ENCODE measurements at places on chromosomes 12 and 14.

- no peak for DNase-seq
These were observed 341.7 kb upstream of the KITLG start for GRCh38 chr12:88921890-88922532.

GRCh38 chr14:21215879-21216251, 53.4 kb downstream of the HNRNPC start:
- DNase-seq, result no peak

DNA sequence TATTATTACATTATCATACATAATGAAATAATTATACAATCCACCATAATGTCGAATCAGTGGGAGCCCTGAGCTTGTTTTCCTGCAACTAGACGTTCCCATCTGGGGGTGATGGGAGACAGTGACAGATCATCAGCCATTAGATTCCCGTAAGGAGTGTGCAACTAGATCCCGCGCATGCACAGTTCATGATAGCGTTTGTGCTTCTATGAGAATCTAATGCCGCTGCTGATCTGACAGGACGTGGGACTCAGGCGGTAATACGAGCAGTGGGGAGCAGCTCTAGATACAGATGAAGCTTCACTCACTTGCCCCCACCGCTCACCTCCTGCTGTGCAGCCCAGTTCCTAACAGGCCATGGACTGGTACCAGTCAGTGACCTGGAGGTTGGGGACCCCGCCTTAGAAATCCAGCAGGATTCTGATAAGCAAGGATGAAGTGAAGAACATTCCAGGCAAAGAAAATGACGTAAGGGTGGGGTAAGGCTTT, 204.6 kb downstream of the ETV6 start:
- DNase-seq, result no peak

GRCh38 chr14:99763527-99764221, 29.5 kb upstream of the EML1 start:
- no peak for DNase-seq

DNA sequence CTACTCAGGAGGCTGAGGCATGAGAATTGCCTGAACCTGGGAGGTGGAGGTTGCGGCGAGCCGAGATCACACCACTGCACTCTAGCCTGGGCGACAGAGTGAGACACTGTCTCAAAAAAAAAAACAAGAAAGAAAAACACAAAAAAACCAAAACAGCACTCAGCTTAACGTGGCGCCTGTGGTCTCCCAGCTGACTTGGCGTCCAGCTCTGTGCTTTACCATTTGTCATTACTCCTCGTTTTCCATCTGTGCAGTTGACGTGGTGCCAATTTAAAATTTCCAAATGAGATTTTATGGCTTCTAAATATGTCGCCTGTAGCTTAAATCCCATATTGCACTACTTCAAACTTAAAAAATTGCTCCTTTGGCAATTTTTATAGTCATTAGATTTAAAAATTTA, 2.0 kb downstream of the MGP start:
- DNase-seq, result no peak

DNA sequence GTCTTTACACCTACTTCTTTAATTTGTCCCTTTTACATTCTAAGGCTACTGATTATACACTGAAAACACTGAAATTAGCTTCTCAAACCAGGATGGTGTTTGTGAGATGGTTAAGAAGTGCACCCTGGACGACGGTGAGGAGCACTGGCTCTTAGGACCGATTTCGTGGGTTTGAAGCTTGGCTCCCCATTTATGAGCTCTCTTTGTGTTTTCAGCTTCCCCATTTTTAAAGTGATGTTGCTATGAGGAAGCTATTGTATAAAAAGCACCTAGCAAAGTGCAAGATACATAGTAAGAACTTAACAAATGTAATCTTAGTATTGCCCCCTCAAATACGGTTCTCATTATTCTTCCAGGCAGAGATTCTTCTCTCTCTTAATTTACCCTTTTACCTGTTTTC, 4.7 kb downstream of the NFYB start:
- DNase-seq, result no peak

DNA sequence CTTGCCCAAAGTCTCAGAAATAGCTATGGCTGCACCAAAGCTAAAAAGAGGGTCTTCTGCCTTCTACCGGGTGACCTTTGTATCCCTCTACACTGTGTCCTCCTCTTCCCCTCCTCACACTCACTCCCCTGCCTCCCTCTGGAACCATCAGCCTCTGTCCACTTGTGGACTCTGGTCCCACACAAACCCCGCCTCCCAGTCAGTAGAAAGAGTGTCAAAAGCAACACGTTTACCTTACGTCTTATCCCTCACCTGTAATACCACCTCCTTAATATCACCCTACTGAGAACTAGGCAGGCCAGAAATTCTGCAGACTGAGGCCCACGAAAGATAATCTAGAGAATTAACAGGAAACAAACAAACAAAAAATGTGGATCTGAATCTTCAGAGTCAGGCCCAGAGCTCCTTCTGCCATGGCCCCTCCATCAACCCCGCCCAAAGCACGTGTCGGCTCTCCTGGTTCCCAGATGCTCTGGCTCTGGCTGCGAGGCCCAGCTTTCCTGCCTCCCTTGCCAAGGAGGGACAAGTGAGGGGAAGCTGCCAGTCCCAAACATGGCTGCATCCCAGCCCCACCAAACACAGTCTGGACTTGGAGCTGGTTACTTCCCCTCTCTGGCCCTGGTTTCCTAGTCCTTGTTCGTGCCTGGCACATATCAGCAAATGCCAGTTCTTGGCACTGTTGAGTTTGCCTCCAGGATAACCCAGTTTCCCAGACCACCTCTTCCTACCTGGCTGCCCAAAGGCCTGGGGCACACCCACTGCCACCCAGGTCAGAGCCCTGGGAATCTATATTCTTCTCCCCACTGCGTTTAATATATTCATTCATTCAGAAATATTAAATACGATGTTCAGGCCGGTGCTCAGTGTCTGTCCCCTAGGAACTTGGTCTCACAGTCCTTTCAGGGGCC, 2.7 kb downstream of the ACTN1 start:
- DNase-seq, result no peak

DNA sequence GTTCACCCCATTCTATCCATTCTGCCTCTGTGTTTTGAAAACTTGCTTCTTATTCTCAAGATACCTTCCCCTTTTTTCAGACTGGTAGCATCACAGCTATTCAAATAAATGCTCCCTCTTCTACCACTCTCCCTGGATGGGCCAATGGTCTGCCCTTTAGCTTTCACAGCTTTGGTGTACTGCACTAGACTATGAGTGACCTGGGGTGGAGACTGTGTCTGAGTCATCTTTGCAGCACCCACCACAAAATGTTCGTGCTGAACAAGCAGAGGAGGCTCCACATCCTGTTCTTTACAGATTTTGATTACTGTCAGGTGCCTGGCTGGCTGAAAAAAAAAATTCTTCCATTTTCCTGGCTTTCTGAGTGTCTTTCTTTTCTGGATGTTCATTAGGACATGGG, 1104.1 kb upstream of the TMEM132C start:
- no peak for DNase-seq

- no peak for DNase-seq
These were observed 43.5 kb downstream of the IGF1 start for GRCh38 chr12:102436867-102437266.

GRCh38 chr12:109347589-109347988, at the start of gene MYO1H:
Gene MYO1H, plus strand, starts transcription at chr12:109347900. Its CDS starts 61 bp downstream, at chr12:109347961.
- no peak for DNase-seq

DNA sequence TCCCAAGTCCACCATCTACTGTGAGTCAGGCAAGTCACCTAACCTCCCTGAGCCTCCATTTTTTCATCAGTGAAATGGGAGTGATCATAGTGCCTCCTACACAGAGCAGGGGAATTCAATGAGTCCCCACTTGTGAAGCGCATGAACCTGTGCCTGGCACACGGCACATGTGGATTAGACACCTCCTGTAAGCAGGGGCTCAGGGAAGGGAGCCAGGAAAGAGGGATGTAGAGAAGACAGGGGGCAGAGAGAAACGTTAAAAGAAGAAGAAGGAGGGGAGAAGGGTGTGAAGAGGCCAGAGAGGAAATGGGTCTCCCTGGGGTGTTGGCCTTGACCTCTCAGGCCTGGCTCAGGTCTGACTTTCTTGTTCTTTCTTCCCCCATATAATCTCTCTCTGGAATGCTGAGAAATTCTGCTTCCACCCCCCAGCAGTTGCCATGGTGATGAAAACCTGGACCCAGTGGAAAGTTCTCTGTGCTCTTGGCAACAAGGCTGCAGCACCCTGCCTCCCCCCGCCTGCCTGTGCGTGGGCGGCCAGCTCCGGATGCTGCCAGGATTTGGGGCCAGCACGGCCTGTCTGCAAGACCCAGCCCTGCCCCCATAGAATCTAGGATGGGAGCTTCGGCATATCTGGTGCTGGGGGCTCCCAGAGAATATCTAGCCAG, 94.5 kb downstream of the CALM1 start:
- peak; percentile 88 for DNase-seq

DNA sequence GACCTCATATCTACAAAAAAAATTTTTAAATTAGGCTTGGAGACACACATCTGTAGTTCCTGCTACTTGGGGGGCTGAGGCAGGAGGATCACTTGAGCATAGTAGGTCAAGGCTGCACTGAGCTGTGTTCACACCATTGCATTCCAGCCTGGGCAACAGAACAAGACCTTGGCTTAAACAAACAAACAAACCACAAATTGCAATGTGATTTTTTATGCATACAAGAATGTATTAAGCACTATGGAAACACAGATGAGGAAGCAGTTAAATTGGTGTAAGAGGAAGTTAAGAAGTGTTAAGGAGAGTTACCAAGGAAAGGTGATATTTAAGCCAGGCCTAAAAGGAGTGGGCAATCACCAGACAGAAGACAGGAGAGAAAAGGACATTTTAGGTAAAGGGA, 83.6 kb upstream of the HECTD1 start:
- no peak for DNase-seq

GRCh38 chr14:55789406-55789805, 209.4 kb downstream of the KTN1 start:
- no peak for DNase-seq

- DNase-seq, result no peak
These were observed 56.9 kb downstream of the ACTN1 start for GRCh38 chr14:68922201-68922621.

DNA sequence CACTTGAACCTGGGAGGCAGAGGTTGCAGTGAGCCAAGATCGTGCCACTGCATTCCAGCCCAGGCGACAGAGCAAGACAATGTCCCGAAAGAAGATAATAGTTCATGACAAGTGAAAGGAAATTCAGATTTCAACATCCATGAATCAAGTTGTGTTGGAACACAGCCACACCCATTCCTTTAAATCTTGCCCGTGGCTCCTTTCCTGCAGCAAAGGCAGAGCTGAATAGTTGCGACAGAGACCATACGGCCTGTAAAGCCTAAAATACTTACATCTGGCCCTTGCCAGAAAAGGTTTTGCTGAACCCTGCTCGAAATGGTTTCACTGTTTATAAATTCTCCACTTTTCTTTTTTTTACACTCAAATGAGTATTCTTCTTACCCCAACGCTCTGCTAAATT, 17.7 kb upstream of the ITPK1 start:
- no peak for DNase-seq

GRCh38 chr12:124411953-124412645, 117.2 kb downstream of the RFLNA start:
- DNase-seq, result no peak

DNA sequence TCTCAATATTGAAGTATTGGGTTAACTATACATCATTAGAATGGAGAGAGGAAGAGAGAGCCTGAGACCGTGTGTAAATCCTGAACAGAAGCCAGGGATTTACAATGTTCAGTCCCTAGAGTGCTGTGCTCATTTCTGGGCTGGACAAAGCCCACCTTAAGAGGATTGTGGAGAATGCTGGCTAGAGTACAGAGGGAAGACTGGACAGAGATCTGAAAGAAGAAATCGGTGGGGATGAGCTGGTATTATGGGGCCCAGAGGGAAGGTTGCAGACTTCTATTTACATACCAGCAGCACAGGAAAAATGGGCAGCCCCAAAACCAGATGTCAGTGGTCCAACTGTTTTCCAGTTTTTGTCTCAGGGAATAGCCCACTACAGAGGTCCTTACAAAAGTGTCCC, 42.3 kb downstream of the RTN1 start:
- no peak for DNase-seq

- no peak for DNase-seq
These were observed 3.6 kb upstream of the SLC7A8 start for GRCh38 chr14:23186913-23187654.

- no peak for DNase-seq
These were observed 38.4 kb upstream of the DDX11 start for GRCh38 chr12:31035226-31035625.

DNA sequence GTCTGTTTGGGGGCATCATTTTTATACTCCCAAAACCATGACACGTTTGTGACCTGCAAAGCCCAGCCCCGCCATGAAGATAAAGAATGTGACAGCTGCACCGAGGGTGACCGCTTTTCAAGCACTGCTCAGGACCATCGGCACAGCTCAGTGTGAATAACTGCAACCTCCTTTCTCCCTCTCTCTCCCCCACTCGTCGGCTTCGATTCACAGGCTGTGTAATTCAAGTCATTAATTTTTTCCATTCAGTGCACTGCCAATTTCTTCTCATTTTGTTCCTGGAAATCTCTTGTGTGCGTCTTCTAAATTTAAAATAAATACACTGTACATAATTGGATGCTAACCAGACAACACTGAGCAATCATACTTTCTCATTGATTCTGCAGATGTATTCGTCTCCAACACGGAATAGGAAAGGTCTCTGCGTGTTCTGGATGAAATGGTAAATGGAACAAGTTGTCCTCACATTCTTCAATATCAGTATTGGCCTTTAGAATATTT, 260.8 kb downstream of the TTC8 start:
- DNase-seq, result no peak

DNA sequence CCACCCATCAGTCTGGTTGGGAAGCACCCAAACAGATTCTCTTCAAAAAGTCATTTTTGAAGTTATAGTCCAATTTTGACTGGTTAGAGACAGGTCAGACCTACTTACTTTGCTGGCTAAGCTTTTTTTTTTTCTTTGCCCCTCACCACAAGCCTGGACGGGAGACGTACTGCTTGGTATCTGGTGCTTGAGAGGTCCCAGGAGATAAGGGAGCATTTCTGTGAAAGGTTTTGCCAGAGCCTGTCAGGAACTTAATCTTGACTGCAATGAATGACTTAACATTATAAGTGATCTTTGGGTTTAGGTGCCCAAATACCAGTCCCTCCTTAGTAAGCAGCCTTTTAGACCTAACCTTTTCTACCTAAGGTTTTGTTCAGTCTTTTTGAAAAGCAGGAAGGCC, 6.3 kb downstream of the MTHFD1 start:
- DNase-seq, result no peak

GRCh38 chr12:80490329-80490728, 46.3 kb downstream of the PTPRQ start:
- DNase-seq, result no peak

DNA sequence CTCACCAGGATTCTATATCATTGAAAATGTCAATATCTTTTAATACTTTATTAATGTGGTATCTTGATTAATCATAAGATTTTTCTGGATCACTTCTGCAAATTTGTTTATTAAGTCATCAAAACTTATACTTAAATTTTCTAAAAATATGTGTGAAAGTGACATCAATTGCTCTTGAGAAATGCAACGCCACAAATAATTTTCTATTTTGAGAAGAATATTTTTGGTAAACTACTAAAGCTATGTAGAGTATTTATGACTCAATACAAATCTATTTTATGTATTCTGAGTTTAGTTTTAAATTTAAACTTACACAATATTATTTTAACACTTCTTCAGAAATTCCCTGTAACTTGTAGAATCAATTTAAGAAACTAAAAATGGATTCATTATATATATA, 263.3 kb downstream of the RASSF9 start:
- DNase-seq, result no peak

GRCh38 chr14:22218728-22219127, 370.3 kb downstream of the DAD1 start:
- no peak for DNase-seq
